ENCODE measurements at places on chromosomes 2 and 18.

GRCh38 chr2:46337208-46337994 lies 40.2 kb downstream of the EPAS1 start:
- DNase-seq: no peak

GRCh38 chr2:179861416-179862067 lies at the start of gene ZNF385B:
Gene ZNF385B (minus strand): TSS chr2:179861612.
- peak; percentile 19 for DNase-seq

DNA sequence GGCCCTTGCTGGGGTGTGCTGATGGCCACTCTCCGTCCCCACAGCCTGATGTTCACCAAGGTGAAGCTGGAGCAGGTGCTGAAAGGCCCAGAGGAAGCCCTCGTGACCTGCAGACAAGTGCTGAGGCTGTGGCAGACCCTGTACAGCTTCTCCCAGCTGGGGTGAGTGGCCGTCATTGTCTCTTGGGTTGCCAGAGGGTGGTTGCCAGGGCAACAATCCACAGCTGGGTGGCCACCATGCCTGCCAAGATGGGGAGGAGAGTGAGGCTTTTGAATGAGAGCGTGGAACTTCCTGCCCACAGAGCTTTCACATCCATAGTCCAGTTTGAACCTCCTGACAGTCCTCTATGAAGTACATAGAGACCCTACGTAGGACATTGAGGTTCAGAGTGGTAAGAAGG lies 108.8 kb downstream of the STPG4 start:
- DNase-seq: no peak

GRCh38 chr2:205902041-205902899 lies 183.7 kb downstream of the INO80D start:
- peak; percentile 8 for DNase-seq

DNA sequence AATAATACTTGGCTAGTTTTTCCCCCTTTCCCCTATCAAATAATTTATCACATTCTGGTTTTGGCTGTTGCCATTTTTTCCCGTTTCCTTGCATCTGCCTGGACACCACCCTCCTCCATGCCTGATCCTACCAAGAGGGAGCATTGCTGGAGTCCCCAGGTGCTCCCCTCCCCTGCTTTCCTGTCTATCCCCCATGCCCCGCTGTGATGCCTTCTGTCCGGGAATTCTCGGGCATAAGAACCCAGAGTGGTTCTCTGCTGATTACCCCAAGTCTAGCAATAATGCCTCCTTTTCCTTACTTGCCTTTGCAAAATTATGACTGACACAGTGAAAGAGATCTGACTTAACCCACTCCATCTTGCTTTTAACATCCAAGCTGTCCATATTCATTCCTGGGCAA lies 248.0 kb upstream of the PXDN start:
- DNase-seq: no peak

GRCh38 chr2:143856978-143857377 lies 662.9 kb downstream of the ZEB2 start:
- DNase-seq: no peak

- DNase-seq: no peak
These were observed 27.9 kb upstream of the ODC1 start for GRCh38 chr2:10475811-10476660.

- no peak for DNase-seq
These were observed 104.3 kb downstream of the TTC27 start for GRCh38 chr2:32732120-32732519.

- DNase-seq: no peak
These were observed 454.7 kb downstream of the CBLN2 start for GRCh38 chr18:72089432-72089831.

DNA sequence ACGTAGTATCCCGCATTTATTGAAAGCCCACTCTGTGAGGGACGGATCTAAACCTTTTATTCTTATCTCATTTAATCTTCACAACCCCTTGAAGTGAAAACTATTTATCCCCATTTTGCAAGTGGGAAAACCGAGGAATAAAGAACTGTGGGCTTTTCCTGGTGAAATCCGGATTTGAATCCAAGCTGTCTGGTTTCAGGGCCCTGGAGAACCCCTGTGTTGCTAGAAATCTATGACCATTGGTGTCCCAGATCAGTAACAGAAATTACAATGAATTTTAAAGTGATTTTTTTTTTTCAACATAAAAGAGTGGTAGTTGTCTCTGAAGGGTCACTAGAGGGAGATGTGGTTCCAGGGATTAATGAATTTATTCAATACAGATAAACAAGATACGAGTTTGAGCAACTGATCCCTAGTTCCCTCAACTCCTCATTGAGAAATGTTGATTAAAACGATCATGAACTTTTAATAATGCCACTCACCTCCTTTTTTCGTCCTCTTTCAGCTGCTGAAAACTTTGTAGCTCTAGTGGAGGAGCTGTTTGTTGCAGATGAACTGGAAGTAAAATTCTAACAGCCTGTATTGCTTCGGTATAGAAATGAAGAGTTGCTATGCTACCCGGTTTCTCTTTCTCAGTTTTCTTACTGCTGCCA lies 940 bp downstream of the XRCC5 start:
- no peak for DNase-seq

- no peak for DNase-seq
These were observed 6.0 kb upstream of the DSG3 start for GRCh38 chr18:31441493-31441892.

DNA sequence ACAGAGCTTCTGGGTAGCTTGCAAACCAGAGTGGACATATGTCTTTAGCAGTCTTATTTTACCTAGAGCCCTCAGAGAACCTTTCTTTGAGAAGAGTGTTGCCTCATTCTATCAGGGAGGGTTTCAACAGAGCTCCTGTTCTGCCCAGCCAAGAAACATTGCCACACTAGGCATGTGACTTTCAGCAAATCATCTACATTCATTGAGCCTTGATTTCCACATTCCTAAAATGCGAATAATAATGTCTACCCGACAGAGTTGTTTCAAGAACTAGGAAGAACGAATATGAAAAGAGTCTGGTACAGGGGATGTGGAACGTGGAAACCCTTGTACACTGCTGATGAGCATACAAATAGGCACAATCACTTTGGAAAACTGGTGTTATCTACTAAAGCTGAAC lies 7.8 kb upstream of the PRKAG3 start:
- no peak for DNase-seq

DNA sequence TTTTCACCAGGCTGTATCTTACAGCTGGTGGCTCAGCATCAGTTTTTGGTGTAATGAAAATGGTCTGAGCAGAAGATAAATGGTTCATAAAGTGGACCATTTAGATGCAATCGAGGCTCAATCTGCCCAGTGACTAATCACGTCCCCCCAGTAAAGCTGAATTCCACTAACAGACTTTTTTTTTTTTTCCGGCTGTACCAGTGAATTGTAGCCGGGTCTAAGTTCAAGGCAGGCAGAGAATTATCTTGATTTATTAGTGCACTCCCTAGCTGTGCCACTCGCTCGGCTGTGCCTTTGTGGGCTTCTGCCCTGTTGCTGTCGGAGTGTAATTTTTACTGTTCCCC lies 215.1 kb upstream of the POU3F3 start:
- no peak for DNase-seq

DNA sequence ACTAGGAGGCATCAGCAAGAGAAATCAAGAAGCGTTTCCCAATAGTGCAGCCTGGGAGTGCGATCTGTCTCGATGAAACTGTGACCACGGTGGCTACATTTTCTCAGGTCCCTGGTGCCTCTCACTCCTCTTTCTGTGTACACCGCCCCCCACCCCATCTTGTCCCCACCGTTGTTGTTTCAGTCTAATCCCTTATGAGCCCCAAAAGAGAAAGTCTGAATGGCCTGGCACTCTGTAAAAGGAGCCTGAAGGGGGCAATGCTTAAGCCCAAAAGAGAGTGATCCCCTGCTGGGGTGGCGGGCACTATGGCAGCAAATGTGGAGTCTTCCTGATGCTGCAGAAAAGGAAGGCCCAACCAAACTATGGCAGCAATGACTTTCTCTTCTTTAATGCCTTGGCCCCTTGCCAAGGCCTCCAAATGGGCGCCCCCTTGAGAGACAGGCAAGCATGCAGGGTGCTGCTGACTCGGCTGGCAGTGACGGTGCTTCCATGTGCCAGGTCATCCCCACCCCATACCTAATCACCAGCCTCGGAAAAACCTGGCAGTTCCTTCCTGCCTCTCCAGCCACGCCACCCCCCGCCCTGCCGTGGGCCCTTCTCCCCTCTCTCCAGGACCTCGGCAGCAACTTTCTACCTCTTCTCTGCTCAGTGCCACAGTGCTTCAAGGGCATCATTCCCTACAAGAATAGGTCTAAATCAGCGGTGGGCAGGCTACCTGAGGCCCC lies 123.0 kb downstream of the CYP26B1 start:
- no peak for DNase-seq

DNA sequence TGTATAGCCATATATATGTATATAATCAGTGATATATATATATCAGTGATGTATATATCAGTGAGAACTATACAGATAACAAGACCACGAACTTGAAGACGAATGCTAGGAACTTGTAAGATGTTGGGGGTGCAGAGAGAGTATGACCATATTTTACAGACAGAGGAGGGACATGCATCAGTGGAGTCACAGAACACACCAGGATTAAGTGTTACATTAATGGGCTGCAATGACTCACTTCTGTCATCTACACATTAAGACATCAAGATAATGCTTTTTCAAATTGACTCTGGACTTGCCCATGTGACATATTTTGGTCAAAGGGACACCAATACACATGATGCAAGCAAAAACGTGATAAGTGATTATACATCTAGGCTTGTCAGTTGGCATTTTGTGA lies 501.0 kb downstream of the LRRTM4 start:
- no peak for DNase-seq

- DNase-seq: no peak
These were observed 176.3 kb upstream of the NABP1 start for GRCh38 chr2:191501561-191502168.

GRCh38 chr2:76870011-76870410 lies 652.2 kb downstream of the LRRTM4 start:
- no peak for DNase-seq

GRCh38 chr2:48527226-48527885 lies 2.6 kb upstream of the STON1 start:
- no peak for DNase-seq

- DNase-seq: no peak
These were observed 261.8 kb upstream of the RAB6C start for GRCh38 chr2:129717560-129718130.

DNA sequence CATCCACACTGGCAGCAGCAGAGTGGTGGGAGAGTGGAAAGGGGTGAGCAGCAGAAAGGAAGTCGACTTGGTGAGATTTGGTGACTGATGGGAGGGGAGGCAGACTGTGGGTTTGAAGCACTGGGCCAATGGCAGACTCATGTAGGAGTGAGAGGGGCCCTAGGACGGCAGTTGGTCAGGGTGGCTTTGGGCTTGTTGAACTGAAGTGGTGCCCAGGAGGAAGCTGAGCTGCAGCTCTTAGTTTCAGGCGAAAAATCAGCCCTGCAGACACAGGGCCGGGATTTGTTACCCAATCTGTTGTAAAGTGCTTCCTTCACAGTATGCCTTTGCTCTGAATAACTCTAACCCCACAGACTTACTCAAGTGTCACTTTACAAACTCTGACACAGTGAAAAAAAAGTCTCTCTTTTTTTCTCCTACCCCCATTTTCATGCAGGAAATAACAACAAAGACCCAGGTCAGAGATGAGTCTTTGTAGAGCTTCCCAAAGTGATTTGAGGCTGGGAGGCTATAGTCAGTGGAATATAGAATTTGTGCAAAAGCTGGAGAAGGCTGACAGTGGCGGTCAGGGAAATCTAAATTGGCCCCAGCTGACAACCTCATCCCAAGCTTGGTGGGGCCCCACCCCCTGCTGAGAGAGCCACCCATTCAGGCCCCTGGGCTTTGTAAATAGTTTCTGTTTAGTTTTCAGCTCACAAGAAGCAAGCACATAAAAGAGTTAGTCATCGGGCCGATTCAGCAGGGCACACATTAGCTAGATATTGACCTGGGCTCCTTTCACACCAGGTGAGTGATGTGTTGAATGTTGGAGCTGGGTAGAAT lies 226.9 kb downstream of the VAPA start:
- DNase-seq: no peak

DNA sequence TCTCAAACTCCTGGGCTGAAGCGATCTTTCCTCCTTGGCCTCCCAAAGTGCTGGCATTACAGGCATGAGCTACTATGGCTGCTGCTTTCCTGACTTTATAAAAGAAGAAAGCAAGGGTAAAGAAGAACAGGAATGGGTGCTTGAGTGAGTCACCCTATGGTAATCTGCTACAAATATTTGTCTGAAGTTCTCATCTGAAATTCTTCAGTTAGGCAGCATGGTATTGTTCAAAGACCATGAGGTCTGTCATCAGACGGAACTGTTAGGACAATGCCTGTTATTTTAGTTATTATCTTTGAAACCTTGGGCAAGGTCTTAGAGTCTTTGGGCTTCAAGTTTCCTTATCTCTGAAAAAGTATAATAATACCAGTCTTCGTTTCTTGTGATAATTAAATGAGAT lies 695.8 kb downstream of the RNF144A start:
- no peak for DNase-seq

DNA sequence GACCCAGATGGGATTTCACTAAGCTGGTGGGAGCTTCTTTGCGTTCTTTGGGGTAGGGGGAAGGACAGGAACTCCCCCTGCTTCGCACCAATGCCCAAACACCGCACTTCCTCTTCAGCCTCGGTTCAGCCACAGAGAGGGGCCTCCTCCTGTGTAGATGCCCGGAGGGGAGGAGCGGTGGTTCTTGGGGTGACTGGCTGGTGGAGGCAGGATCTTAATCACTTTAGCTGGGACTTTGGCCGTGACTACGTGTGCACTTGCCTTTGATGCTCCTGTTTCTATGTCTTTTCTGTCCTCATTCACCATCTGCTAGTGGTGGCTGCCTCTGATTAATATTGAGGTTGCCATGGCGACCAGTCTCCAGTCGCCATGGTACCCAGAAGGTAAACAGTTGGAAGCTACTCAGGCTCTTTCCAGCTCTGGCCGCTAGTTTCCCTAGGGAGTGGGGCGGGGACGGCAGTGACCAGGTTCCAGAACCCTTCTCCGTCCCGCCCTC lies 1.9 kb downstream of the CNGA3 start:
- DNase-seq: peak; percentile 69

GRCh38 chr2:130332271-130333073 lies 10.2 kb upstream of the IMP4 start:
- peak; percentile 3 for DNase-seq

GRCh38 chr2:227819398-227819697 lies 5.7 kb downstream of the CCL20 start:
- DNase-seq: no peak

Data from NCI-H1092 (cell line).